HuH-7.5 (cell line): ENCODE measurements at places on chromosomes 11 and 22.
A peak's percentile ranks its signal among the peaks of the same experiment; 100 is the strongest.

- DNase-seq, result no peak
Observed at GRCh38 chr11:65498977-65499712, at the start of gene MALAT1. TSS of gene MALAT1 (plus strand) at chr11:65499045.

- no peak for DNase-seq
Observed at GRCh38 chr11:128724891-128725611, 31.2 kb downstream of the FLI1 start.

DNA sequence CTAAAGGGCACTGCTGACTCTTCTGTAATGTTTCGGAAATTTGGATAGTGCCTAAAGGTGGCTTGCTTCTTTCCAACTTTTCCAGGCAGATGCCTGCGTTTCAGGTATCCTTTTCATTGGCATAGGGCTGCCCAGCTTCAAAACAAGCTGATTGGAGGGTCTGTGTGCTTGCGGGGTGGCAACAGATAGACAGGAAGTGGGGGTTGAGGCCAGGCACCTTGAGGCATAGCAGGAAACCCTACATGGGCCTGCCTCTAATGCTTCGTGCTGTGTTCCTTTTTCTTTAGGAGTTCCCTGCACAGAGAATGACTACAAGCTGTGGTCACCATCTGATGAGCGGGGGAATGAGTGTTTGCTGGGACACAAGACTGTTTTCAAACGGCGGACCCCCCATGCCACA is 92.2 kb upstream of the SORL1-AS1 start:
- no peak for DNase-seq

GRCh38 chr11:24515632-24516031 is 18.8 kb downstream of the LUZP2 start:
- no peak for DNase-seq

- DNase-seq, result no peak
Observed at GRCh38 chr11:14132312-14132711, 169.8 kb downstream of the SPON1 start.

GRCh38 chr11:12161603-12162350 is 51.4 kb downstream of the MICAL2 start:
- DNase-seq, result no peak

DNA sequence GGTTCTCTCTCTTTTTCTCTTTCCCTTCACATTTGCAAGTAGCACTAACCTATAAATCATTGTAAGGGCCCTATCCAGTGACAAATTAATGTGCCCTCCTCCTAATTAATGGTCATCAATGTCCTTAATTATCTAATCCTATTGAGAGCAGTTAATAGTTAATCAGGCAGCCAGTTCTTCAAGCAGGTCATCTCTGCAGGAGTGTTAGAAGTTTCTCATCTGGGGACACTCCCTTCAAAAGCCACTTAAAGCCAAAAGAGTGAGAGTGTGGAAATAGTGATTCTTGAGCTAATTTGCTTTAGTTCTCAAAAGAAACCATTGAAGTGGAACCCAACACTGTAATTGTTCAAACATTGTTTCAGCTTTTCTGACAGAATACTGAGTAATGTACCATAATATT is 141.6 kb downstream of the ELP4 start:
- DNase-seq, result no peak

DNA sequence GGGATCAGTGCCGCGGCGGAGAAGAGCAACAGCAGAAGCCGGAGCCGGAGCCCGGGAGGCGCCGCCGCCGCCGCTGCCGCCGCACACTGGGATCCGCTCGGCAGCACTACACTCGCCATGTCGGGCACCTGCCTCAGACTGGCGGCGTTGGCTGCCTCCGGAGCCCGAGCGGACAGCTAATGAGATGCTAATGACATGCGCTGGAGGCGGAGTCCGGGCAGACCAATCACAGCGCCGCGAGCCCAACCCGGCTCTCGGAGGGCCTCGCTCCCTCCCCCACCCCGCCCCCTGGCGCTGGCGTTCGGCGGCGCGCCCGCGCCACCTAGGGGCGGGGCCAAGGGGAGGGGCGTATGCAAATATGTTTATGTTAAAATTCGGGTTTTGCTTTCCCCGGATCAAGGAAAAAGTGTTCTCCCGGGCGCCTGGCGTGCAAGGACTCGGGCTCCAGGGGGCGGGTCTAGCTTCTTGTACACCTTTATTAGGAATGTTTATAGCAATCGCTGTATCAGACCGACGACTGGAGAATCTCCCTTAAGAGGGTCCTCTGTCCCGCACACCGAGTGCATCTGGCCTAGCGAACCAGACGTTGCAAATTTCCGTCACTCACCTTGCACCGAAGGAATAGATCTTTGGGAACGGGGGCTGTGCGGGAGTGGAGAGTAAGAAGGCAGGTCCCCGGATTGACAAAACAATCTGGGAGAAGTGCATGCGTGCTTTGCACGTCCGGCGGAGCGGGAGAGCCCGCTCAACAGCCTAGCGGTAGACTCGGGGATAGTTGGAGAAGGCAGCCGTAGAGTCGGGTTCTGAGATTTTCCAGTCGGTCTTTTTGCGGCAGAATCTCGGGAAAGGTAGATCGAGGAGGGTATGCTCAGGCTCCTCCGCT is at the start of gene CADM1:
CADM1 (minus strand) TSS at position 140 of the 883 bp plus-strand sequence.
- peak; percentile 65 for DNase-seq

DNA sequence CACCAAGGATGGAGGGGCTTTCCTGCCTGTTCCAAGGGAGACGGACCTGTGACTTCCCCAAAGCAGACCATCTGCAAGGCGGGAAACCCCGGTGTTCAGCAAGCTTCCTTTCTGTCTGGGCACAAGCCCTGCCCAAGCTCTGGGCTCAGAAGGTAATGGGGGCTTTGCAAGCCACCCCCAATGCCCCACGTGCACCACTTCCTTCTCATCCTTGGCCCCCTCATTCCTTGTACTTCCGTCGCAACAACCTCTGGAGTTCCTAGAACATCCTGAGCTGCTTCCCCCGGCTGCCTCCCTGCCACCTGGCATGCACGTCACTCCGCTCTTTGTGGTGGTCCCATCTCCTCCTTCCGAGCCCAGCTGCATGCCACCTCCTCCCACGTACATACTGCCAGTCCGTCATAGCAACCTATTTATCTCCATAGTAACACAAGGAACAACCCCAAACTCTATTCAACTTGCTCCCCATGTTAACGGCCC is 3.9 kb downstream of the MYEOV start:
- no peak for DNase-seq

GRCh38 chr11:26134481-26135355 is 197.2 kb upstream of the ANO3 start:
- DNase-seq, result no peak

GRCh38 chr11:46386674-46387073 is 4.9 kb downstream of the CHRM4 start:
- no peak for DNase-seq

GRCh38 chr11:131033151-131033651 is 116.9 kb upstream of the SNX19 start:
- no peak for DNase-seq

DNA sequence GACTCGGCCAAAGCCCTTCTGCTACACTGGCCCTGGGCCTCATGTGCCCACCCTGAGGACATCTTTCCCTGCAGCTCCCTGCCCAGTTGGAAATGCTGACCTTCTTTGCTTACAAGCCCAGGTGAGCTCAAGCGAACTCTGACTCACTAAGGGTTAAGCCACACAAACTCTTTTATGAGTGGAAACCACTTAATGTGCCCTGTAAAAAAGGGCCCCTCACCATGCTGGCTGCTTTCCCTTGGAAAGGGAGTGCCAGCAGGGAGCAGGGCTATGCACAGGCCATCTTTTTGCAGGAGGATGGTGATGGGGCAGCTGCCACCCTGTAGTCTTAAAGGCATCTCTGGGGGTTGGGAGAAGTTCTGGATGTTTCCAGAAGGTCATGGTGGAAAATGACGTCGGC is 18.7 kb downstream of the EHF start:
- no peak for DNase-seq

GRCh38 chr11:24944891-24945290 is 448.0 kb downstream of the LUZP2 start:
- DNase-seq, result no peak

- DNase-seq, result no peak
Observed at GRCh38 chr22:37184380-37184755, 3.7 kb downstream of the C1QTNF6 start.

DNA sequence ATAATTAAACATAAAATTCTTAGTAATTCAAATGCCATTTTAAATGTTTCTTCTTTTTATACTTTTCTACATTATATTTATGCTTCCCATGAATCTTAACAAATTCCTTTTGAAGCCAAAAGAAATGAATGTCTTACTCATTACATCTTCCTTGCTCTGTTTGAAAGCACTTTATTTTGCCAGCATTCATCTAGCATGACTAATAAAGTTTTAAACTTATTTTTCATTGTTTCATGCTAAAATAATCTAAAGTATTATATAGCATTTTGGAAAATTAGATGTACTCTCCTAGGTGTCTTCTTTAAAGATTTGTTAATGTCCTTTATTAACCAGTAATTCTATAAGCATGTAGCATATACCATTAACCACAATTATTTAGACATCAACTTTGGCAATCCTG is 9.7 kb upstream of the PIWIL4 start:
- no peak for DNase-seq

- no peak for DNase-seq
Observed at GRCh38 chr22:21920341-21921183, 32.1 kb downstream of the PPM1F start.

GRCh38 chr22:44683237-44683636 is 18.8 kb upstream of the PRR5 start:
- DNase-seq, result no peak
